NCI-H146 (cell line): ENCODE measurements at places on chromosomes 2 and 18.
A peak's percentile ranks its signal among the peaks of the same experiment; 100 is the strongest.

DNA sequence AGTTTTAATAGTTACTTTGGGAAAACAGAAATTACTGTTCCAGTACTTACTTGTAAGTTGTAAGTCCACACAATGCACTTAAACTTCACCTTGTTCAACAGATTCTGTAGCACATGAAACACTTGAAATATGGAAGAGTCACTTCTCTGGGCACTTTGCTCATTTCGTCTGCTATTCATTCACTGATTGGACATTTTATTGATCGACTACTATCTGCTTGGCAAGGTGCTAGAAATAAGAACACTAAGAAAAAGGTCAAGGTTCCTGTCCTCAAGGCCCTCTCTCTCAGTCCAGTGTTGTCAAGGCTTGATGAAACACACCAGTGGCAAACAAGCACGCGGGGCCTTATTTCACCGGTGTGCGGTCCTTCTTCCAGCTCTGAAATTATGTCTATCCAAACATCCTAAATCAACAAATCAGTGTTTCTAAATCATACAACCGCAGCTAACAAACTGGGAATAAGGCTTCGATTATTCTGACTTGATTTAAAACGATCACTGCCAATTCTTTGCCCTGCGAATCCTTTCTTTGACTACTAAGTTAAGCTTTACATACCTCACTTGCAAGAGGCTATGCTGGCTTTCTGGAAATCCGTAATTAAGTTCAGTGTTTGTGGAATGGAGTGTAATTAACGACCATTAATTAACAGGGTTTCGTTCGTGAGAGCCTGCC lies 780 bp upstream of the ITGAV start:
- DNase-seq = no peak

GRCh38 chr2:230268606-230269243 lies 43.2 kb downstream of the SP140 start:
- no peak for DNase-seq

DNA sequence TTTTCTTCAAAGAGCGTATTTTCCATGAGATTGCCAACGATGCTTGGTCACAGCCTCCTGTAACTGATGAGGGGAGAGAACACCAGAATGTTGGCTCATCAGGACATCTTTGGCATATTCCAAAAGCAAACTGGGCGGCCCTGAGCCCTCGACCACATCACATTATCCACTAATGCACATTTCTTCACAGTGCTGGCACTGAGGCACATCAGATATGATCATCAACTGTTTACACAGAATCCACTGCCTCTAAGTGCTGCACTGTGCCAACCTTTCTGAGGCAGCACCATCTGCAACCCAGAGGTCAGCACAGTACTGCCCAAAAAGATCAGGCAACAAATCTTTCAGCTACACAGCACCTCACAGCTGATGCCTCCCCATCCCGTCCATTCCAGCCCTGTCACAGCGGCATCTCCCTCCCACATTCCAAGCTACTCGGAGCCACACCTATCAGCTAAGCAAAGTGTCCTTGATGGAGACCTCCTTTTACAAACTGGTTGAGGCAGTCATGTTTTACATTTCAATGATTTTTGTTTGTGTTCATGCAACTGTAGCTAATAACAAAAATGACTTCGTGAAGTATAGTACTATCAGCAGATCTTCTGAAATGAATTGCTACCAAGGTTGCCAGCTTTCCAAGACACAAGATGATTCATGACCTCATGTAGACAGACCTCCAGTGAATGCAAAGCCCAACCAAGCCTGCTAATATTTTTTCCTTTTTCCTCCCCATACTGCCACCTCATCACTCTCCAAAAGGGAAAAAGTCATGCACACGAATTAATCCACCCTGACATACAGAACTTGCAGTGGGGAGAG lies 32.3 kb downstream of the MYO5B start:
- DNase-seq = no peak

- DNase-seq = peak; percentile 85
These were observed at the start of gene CDC42EP3 for GRCh38 chr2:37671009-37671815. Gene CDC42EP3 (minus strand): TSS chr2:37671642. CDS start chr2:37646587, 25,055 bp downstream.

GRCh38 chr2:2570871-2571270 lies 239.8 kb upstream of the MYT1L start:
- DNase-seq = no peak

GRCh38 chr2:233807966-233808935 lies 30.1 kb downstream of the MROH2A start:
- DNase-seq = no peak

- DNase-seq = no peak
These were observed 137.9 kb downstream of the GPD2 start for GRCh38 chr2:156574112-156574511.
